Motor neuron (in vitro differentiated cells): ENCODE measurements at places on chromosomes 13 and 19.
A peak's percentile ranks its signal among the peaks of the same experiment; 100 is the strongest.

GRCh38 chr13:103557878-103558277 lies 491.7 kb upstream of the SLC10A2 start:
- peak; percentile 75 for ATAC-seq

DNA sequence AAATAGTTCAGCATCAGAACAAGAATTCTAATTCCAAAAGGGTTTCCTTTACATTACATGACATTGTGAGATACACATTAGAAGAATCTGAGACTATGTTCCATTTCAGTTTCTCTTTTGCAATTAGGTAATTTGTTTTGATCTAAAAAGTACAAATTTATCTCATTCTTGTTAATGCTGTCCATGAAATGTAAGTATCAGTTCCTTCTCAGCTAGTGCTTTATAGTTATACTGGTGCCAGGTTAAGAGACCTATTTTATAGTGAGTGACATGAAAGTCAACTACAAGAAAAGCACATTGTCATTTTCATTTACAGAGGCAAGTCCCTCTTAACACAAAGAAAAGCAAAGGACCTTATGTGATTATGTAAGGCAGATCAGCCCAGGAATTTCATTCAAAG lies 43.9 kb downstream of the RCBTB2 start:
- ATAC-seq = no peak

GRCh38 chr13:30148171-30148754 lies 159.1 kb downstream of the KATNAL1 start:
- ATAC-seq = no peak

DNA sequence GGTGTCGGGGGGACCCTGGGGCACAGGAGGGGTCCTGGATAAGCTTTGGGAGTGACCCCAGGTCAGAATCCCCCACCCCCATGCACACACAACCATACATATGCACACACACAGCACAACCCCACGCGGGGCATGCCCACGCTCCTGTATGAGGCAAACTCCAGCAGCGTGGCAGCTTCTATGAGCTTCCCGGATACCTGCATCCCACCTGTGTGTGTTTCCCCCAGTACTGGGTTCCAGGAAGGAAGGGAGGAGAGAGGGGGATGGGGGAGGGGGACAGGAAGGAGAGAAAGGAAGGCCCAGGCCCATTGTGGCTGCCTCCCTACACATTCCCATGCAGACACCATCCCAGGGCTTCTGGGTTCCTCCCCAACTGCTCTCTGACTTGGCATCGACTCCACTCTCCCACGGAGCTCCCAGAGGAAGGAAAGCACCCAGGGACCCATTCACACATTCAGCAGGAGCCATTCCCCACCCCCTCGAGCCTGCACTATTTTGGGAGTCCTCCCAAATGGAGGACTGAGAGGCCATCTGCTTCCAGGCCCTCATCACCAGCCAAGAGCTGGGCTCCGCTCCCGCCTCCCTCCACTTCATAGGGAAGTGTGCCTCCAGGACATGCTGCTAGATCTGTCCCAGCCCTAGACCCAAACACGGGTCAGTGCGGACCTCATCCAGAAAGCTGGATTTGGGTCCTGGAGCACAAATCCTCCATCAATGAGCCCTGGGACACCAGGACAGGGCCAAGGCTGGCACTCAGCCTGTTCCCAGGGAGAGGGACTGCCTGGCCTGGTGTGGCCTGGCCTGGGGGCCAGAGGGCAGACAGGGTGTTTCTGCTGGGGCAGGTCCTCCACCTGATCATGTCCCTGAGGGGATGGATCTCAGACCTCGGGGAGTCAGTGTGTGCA lies 13.2 kb downstream of the PRR36 start:
- no peak for ATAC-seq

DNA sequence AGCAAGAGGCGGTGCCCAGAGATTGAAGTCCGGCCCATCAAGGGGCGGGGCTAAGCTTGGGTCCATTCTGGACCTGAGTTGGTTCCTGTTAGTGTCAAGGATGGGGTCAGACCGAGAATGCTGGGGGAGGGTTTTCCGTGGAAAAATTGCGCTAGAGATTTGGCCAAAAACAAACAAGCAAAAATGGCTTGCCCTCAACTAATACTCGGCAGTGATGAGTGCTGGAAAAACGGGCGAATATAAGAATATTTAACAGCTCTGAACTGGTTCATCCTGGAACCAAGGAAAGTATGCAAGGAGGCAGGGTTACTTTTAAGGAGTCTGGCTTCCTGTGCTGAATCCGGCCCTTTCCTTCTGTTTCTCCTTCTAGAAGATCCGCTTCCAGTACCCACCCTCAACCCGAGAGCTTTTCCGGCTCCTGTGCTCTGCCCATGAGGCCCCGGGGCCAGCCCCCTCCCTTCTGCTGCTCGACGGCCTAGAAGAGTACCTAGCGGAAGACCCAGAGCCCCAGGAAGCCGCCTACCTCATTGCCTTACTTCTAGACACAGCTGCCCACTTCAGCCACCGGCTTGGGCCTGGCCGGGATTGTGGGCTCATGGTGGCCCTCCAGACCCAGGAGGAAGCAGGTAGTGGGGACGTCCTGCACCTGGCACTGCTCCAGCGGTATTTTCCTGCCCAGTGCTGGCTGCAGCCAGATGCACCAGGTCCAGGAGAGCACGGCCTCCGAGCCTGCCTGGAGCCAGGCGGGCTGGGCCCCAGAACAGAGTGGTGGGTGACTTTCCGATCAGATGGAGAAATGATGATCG lies 880 bp downstream of the SWSAP1 start:
- ATAC-seq = peak; percentile 4

DNA sequence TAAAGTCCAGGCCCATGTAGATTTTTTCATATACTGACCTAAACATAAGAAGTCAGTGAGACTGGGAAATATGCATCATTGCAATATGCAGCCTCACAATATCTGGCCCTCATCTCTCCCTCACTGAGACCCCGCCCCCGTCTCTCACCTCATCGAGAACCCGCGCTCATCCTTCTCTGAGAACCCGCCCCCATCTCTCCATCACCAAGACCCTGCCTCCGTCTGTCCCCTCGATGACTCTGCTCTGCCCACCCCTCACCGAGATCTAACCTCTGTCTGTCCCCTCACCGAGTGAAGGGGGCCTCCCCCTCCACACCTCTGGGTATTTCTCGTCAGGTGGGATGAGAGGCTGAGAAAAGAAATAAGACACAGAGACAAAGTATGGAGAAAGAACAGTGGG lies 20.5 kb upstream of the ZNF846 start:
- no peak for ATAC-seq

DNA sequence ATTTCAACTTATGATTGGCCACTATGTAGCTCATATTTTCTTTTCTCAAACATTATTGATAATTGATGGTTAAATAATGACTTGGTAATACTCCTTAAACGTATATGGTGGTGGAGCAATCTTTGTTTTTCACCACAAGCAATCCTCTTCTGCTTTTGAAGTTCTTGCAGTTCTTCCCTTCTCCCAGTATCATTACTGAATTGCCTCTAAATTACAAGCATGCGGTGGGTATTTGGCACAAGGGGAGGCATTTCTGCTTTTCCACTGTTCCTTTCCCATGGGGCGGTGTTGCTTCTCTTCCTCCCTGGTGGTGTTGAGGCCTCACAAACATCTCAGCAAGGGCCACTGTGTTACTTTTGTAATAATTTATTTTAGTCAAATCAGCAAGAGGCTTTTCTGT lies 234.4 kb upstream of the RXFP2 start:
- no peak for ATAC-seq

DNA sequence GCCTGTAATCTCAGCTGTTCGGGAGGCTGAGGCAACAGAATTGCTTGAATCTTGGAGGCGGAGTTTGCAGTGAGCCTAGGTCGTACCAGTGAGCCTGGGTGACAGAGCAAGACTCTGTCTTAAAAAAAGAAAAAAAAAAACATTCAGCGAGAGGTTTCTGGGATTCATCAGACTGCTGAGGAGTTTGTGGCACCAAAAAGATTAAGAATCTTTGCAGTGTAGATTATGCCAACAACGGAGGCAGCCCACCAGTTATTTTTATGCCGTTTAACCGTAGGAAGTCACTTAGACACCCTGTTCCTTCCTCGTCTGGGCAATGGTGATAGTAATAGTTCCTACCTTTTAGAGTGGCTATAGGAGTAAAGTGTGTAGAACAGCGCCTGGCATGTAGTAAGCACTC lies 2.5 kb downstream of the COX6B1 start:
- no peak for ATAC-seq
